Fibroblast of lung (primary cell): ENCODE measurements at places on chromosomes 3 and 15. TPM values are rescaled to one million over a fixed set of nuclear protein-coding genes. Genes with fewer than 3 reads are reported as not detected.

TAGLN3 gene
- 0.10 and 1.2 TPM in 2 replicates for polyA plus RNA-seq

SOX14 gene
- polyA plus RNA-seq, result not detected in 2 replicates

BNC1 gene
- polyA plus RNA-seq, result 5.7 and 14.8 TPM in 2 replicates

CCK gene
- 0.33 and 2.8 TPM in 2 replicates for polyA plus RNA-seq

TGFBR2 gene
- polyA plus RNA-seq, result 126 and 196 TPM in 2 replicates

NLGN1 gene
- 0.61 and 1.7 TPM in 2 replicates for polyA plus RNA-seq

CEMIP gene
- polyA plus RNA-seq, result 310 and 1,190 TPM in 2 replicates

SERPINI2 gene
- not detected in 2 replicates for polyA plus RNA-seq

C3orf85 gene
- polyA plus RNA-seq, result not detected in 2 replicates

TBL1XR1 gene
- 93.7 and 115 TPM in 2 replicates for polyA plus RNA-seq

MED12L gene
- 0.21 and 0.94 TPM in 2 replicates for polyA plus RNA-seq

IL17RB gene
- 0.12 and 0.32 TPM in 2 replicates for polyA plus RNA-seq

RHCG gene
- polyA plus RNA-seq, result not detected in 2 replicates

SH2D7 gene
- polyA plus RNA-seq, result 0.03 TPM in 1 of 2 replicates, not detected in the other

AMIGO3 gene
- 0.17 TPM in 1 of 2 replicates, not detected in the other for polyA plus RNA-seq

CHSY1 gene
- 52.1 and 57.0 TPM in 2 replicates for polyA plus RNA-seq

ZBBX gene
- polyA plus RNA-seq, result not detected in 2 replicates

NCEH1 gene
- polyA plus RNA-seq, result 11.4 and 42.4 TPM in 2 replicates

POTEB3 gene
- polyA plus RNA-seq, result not detected in 2 replicates
